ENCODE measurements at places on chromosomes 5 and 9.

GRCh38 chr9:112295174-112295573 lies 38.2 kb downstream of the PTBP3 start:
- peaks cover 7% of the 10 kb centered on the region for H3K4me1 ChIP-seq
- DNase-seq = no peak
- peaks cover 13% of the 10 kb centered on the region for H3K36me3 ChIP-seq
- no peak overlapping the region for H3K4me3 ChIP-seq
- H3K27ac ChIP-seq = no peak overlapping the region

- no peaks in the 10 kb centered on the region for H3K4me1 ChIP-seq
- no peaks in the 10 kb centered on the region for H3K36me3 ChIP-seq
- no peak overlapping the region for H3K4me3 ChIP-seq
Measured at GRCh38 chr9:137371946-137372651, 50.9 kb downstream of the EXD3 start.

DNA sequence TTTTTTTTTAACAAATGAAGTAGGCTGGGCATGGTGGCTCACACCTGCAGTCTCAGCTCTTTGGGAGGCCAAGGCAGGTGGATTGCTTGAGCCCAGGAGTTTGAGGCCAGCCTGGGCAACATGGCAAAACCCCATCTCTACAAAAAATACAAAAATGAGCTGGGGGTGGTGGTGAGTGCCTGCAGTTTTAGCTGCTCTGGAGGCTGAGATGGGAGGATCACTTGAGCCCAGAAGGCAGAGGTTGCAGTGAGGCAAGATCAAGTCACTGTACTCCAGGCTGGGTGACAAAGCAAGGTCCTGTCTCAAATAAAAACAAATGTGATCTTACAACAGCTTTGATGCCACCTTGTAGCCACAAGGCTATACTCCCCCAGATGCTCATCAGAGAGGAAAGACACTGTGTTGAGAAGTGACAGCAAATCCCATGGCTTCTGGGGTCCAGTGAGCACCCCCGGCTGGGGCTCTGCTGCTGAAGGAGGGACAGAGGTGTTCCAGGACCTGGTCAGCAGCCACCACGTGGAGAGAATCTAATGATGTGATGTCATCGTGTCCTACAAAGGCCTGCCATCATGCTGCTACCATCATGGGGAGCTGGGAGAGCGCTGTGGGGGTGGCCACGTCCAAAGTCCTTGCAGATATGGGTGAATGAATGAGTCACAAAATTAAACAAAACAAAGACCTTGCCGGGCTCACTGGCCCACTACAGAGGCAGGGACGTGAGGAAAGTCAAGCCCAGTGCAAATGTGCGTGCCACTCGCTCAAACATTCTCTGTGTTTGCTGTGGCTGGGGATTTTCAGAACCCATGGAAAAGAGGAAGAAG lies 60.7 kb downstream of the PRRT1B start:
- H3K4me3 ChIP-seq = no peak overlapping the region
- DNase-seq = no peak
- no peaks in the 10 kb centered on the region for H3K4me1 ChIP-seq
- H3K36me3 ChIP-seq = peaks cover 39% of the 10 kb centered on the region
- H3K27ac ChIP-seq = no peak overlapping the region

DNA sequence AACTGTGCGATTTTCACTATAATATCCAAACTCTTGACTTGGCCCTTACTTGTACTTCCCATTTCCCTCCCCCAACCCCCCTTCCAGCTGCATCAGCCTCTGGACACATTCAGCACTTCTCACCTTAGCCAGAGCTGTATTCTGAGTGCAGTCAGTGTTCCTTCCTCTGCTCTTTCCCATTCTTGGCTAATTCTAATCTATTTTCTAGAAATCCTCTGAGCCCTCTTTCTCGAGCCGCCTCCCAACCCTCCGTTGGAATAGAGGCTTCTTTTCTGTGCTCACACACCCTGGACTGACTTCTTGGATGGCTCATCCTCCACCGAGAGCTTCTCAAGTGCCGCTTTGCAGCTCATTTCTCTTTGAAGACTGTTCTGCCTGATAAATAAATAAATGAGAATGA lies 188.8 kb downstream of the NTRK2 start:
- no peak overlapping the region for H3K4me3 ChIP-seq
- H3K4me1 ChIP-seq = no peaks in the 10 kb centered on the region
- H3K27me3 ChIP-seq = no peaks in the 10 kb centered on the region
- H3K27ac ChIP-seq = no peak overlapping the region
- H3K36me3 ChIP-seq = no peaks in the 10 kb centered on the region
- no peak for DNase-seq

- no peaks in the 10 kb centered on the region for H3K36me3 ChIP-seq
- H3K4me1 ChIP-seq = peaks cover 24% of the 10 kb centered on the region
- no peak for DNase-seq
- no peak overlapping the region for H3K4me3 ChIP-seq
Measured at GRCh38 chr5:107487056-107487542, 183.6 kb downstream of the EFNA5 start.

GRCh38 chr9:96382839-96383164 lies 709 bp downstream of the SLC35D2 start:
- H3K36me3 ChIP-seq = no peaks in the 10 kb centered on the region
- peaks cover 16% of the 10 kb centered on the region for H3K4me1 ChIP-seq
- DNase-seq = no peak

DNA sequence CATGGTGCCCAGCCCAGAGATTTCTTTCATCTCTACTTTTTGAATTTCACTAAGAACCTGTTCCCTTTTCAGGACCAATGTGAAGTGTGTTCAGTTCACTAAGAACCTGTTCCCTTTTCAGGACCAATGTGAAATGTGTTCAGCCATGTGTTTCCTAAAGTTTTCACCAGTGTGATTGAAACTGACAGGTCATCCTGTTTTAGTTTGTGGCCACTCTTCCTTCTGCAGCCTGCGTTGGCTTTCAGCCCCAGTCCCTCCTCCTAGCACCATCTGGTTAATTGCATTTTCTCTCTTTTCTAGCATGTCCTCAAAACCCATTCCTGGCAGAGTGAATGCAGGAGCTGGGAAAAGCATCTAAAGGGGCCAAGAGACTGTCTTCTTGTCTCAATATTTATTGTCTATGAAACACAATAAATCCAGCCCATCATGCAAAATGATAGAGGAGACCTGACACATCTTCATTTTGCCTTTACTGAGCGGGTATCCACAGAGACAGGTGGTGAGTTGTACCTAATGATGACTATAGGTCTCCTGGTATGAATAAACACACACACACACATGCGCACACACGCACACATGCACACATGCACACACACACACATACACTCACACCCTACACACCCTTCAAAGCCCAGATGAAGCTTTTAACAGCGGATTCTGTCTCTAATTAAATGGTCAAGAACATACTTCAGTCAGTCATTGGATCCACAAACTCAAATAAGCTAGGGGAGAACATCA lies 6.1 kb upstream of the PANK3 start:
- H3K27ac ChIP-seq = no peak overlapping the region
- no peaks in the 10 kb centered on the region for H3K27me3 ChIP-seq
- no peak for DNase-seq
- no peaks in the 10 kb centered on the region for H3K4me1 ChIP-seq
- H3K36me3 ChIP-seq = no peaks in the 10 kb centered on the region
- no peak overlapping the region for H3K4me3 ChIP-seq

DNA sequence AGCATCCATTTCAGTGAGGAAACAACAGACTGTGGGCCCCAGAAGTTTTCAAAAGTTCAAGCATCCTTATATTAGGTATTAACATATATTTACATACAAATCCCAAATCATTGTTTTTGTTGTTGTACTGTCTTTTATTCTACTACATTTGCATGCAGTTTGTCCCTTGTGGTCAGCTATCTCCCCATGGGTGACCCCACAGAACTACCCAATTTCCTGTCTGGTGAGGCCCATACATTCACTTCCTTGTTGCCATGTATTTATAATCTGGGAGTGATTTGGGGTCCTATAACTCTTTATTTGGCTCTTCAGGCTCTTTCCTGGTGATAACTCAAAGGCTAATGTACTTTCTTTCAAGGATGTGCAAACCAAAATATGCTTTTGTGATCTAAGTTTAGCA lies 3.3 kb upstream of the CD180 start:
- DNase-seq = no peak

GRCh38 chr9:4038182-4038723 lies 261.6 kb downstream of the GLIS3 start:
- no peaks in the 10 kb centered on the region for H3K36me3 ChIP-seq
- H3K27ac ChIP-seq = no peak overlapping the region
- no peaks in the 10 kb centered on the region for H3K27me3 ChIP-seq
- no peak overlapping the region for H3K4me3 ChIP-seq

DNA sequence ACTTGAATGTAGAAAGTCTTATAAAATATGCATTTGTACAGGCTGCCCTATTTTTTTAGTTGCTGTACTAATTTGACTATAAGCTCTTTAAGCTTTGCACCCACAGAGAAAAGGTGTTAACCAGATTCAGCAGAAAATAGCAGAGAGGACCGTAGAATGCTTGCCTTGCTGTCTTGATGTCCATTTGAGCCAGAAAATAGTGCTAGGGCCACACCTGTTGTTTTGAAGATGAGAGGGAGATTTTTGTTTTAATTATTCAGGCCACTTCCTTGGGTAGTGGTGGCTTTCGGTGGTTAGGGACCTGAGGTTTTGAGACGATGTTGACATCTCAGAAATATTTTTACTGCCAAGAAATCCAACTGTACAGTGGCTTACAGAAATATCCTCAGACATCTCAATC lies 196.0 kb downstream of the SPATA31D1 start:
- H3K4me1 ChIP-seq = no peaks in the 10 kb centered on the region
- DNase-seq = no peak
- H3K27ac ChIP-seq = no peak overlapping the region
- no peaks in the 10 kb centered on the region for H3K27me3 ChIP-seq
- no peak overlapping the region for H3K4me3 ChIP-seq

DNA sequence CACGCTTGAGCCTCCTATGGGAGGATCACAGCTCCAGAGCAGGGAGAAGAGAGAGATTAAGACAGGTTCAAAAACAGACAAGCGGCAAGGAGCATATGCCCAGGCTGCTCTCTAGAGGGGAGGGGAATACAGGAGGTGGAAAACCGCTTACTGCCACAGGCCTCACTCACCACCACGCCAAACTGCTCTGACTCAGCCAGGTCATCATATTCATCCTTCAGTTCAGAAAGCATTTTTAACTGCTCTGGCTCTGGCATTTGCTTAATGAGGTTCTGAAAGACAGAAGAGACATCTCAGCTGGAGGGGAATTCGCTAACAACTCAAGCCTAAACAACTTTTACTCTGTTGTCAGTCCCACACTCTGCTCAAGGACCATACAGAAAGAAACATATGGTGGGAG lies 40.1 kb downstream of the PCDHGC5 start:
- no peak overlapping the region for H3K27ac ChIP-seq
- H3K36me3 ChIP-seq = peaks cover 63% of the 10 kb centered on the region
- H3K4me1 ChIP-seq = no peaks in the 10 kb centered on the region
- no peak overlapping the region for H3K4me3 ChIP-seq
- no peaks in the 10 kb centered on the region for H3K27me3 ChIP-seq

GRCh38 chr5:141835928-141836670 lies 42.1 kb downstream of the PCDH1 start:
- H3K4me3 ChIP-seq = no peak overlapping the region
- H3K27me3 ChIP-seq = no peaks in the 10 kb centered on the region
- H3K4me1 ChIP-seq = peaks cover 7% of the 10 kb centered on the region
- no peaks in the 10 kb centered on the region for H3K36me3 ChIP-seq
- H3K27ac ChIP-seq = no peak overlapping the region
- DNase-seq = no peak

- H3K4me1 ChIP-seq = no peaks in the 10 kb centered on the region
- no peak overlapping the region for H3K4me3 ChIP-seq
- H3K27ac ChIP-seq = no peak overlapping the region
- no peaks in the 10 kb centered on the region for H3K36me3 ChIP-seq
- DNase-seq = no peak
Measured at GRCh38 chr9:84519413-84519812, 150.1 kb upstream of the NTRK2 start.

Measured in CD8-positive, alpha-beta memory T cell (primary cell).